A172 (cell line): ENCODE measurements at places on chromosomes 16 and 17. TPM values are rescaled to one million over a fixed set of nuclear protein-coding genes. Genes with fewer than 3 reads are reported as not detected.

The NPIPA8 gene
- total RNA-seq, result 1.8 TPM in 1 of 2 replicates, not detected in the other

The RSL1D1 gene
- 345 and 364 TPM in 2 replicates for total RNA-seq

The CDH11 gene
- 23.8 and 26.9 TPM in 2 replicates for total RNA-seq

The SMIM36 gene
- total RNA-seq, result not detected in 2 replicates

The SPATA22 gene
- not detected in 2 replicates for total RNA-seq
